ENCODE measurements at places on chromosomes 12 and 14.

DNA sequence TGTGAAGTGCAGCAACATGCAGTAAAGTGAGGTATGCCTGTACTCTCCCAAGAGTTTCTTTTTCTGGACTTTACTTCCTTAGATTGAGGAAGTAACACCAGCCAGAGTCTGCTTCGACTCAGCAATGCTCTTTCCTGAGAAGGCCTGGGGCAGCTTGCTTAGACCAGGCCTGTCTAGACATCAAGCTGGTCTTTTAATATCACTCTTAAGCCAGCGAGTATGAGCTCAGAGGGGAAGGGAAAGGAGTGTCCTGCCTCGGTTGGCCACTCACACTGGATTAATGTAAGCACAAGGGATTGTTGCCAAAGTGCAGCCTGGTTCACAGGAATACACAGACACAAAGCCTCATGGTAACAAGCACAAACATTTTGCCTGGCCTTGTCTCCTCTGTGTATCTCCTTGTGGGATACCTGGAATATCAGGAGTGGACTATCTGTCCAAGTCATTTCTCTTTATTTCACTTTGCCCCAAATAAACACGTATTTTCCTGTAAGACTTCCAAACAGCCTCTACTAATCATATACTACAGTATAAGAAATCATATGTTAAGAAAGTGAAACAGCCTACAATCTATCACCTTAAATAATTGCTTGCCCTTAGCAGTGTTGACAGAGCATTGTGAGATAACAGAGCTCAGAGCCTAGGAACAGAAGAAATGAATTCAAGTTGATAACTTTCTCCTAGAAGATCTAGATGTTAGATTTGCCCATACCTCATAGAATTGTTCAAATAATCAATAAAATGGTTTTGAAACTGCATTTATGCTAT, 121.2 kb upstream of the DAAM1 start:
- DNase-seq, result no peak

GRCh38 chr12:93379326-93379980, 1.7 kb downstream of the NUDT4 start:
- no peak for DNase-seq

- DNase-seq, result no peak
Measured at GRCh38 chr12:131536337-131536736, 174.6 kb upstream of the SFSWAP start.

GRCh38 chr12:97568336-97569180, 106.0 kb downstream of the RMST start:
- DNase-seq, result no peak

GRCh38 chr12:104669089-104669721, 212.5 kb downstream of the CHST11 start:
- DNase-seq, result no peak

GRCh38 chr12:52975820-52976573, 27.1 kb downstream of the KRT18 start:
- DNase-seq, result no peak

- DNase-seq, result no peak
Measured at GRCh38 chr12:14803830-14804160, 325 bp downstream of the C12orf60 start.

DNA sequence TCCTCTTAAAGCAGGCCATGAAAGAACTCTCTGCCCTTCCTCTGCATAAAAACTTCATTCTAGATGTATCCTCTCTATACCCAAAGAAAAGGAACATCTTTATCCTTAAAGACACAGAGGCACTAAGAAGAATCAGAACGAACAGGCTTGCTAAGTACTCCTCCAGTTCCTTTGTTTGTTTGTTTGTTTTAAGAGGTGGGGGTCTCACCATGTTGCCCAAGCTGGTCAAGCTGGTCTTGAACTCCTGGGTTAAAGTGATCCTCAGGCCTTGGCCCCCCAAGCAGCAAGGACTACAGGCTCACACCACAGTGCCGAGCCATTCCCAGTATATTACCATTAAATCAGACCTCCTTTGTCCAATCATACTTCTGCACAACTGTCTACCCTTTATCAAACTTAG, 14.0 kb downstream of the GDF3 start:
- DNase-seq, result no peak

- no peak for DNase-seq
Measured at GRCh38 chr12:110885152-110885840, 35.1 kb downstream of the MYL2 start.

All from T follicular helper cell (primary cell).